ENCODE measurements at places on chromosomes 12 and 14.

DNA sequence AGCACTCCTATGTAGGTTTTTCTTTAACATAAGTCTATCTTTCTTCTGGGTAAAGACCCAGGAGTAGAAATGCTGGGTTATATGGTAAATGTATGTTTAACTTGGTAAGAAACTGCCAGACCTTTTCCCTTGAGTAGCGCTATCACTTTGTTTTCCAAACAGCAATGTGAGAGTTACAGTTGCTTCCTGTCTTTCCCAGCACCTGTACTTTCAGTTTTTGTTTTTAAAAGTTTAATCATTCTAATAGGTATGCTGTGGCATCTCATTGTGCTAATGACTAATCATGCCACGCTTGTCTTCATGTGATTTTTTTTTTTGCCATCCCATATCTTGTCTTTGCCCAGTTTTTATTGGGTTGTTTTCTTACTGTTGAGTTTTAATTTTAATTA is 28.1 kb downstream of the GIT2 start:
- DNase-seq = no peak

GRCh38 chr12:7571257-7571656 is 67.7 kb upstream of the CD163 start:
- no peak for DNase-seq

DNA sequence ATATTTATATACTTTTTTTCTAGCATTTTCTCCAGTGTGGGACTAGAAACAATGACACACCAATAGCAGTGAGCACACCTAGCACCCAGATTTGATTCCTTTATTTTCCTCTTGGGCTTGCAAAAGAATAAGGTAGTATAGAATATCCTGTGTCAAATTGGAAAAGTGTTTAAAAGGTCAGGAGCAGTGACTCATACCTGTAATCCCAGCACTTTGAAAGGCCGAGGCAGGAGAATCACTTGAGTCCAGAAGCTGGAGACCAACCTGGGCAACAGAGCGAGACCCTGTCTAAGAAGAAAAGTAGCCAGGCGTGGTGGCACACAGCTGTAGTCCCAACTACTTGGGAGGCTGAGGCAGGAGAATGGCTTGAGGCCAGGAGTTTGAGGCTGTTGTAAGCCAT is 53.8 kb upstream of the SGPP1 start:
- DNase-seq = no peak

GRCh38 chr14:42095155-42095554 is 488.5 kb downstream of the LRFN5 start:
- DNase-seq = no peak

- DNase-seq = no peak
Measured at GRCh38 chr12:130552483-130552996, 163.6 kb downstream of the RIMBP2 start.

DNA sequence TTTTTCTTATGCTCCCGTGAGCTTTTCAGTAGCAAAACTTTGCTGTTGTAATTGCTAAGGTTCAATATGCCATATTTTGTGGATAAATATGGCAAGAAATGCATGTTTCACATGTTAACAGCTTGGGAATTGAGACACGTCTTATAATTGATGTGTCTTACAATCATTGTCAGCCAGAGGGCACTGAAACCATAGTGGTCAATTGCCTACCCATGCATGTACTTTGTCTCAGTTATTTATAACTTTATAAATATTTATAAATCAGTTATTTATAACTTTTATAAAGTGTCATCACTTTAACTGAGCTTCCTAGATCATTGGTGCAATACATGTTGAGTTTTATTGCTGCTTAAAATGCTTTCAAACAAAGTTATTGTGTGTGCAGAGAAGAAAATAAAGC is 82.0 kb downstream of the CATSPERB start:
- peak; percentile 73 for DNase-seq

- no peak for DNase-seq
Measured at GRCh38 chr14:69342928-69343525, 55.1 kb downstream of the ERH start.

GRCh38 chr14:99524804-99525698 is 43.8 kb downstream of the CCNK start:
- DNase-seq = peak; percentile 51

GRCh38 chr12:113135178-113136127 is at the start of gene RASAL1:
Gene RASAL1, minus strand, starts transcription at chr12:113135761. Its CDS starts 299 bp downstream, at chr12:113135462.
- DNase-seq = no peak

DNA sequence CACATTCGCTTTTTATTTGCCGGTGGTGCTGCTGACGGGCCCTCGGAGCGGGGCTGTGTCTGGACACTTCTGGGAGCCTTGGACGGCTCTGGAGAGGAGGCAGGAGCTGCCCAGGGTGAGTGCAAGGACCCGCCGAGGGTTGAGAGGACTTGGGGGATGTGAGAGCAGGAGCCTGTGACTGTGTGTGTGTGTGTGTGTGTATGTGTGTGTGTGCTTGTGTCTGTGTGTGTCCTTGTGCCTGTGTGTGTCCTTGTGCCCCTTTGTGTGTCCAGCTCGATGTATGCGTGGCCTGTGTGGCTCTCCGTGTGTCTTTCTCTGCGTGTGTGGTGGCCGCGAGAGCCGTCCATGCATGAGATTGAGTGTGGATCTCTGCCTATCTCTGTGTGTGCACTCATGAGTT is 179.6 kb upstream of the MYL2 start:
- no peak for DNase-seq

DNA sequence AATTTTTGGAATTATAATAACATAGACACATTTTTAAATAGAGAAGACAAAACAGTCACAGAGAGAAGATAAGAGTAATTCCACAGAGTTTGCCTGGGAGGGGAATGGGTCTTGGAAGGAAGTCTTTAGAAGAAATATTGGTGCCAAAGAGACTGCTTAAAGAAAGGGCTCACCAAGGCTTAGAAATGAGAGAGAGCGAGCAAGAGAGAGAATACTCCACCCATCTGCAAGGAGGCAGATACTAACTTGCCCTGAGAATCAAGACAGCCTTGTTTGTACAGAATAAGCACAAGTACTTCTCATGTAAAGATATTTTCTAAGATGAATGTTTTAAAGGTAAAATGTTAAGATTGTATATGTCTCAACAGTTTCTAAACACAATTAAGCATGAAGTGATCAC is 165.5 kb downstream of the SLC38A4 start:
- DNase-seq = peak; percentile 62

- DNase-seq = peak; percentile 36
Measured at GRCh38 chr12:12723681-12724420, 6.7 kb downstream of the CDKN1B start.

DNA sequence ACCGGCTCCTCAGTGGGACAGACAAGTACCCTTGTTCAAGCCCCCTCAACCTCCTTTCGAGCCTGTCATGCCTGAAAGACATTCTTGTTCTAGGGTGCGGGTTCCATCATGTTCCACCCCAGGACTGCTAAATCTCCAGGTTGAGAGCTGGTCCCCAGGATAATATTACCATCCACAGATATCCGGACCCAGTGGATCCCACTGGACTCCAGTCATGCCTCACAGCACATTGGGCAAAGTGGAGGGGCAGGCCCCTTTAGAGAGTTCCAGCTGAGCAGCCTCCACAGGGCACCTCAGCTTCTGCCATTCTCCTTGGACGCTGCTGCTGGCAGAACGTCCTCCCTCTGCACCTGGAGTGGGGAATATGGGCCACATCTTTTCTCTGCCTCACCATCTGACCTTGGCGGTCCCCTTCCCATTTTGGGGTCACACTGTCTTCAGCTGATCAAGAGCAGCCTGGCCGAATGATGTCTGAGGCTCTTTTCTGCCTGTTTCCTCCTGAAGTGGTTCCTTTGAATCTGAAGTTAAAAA is 137.4 kb downstream of the BCL11B start:
- no peak for DNase-seq

- no peak for DNase-seq
Measured at GRCh38 chr12:64082116-64082515, 140.0 kb downstream of the KICS2 start.

DNA sequence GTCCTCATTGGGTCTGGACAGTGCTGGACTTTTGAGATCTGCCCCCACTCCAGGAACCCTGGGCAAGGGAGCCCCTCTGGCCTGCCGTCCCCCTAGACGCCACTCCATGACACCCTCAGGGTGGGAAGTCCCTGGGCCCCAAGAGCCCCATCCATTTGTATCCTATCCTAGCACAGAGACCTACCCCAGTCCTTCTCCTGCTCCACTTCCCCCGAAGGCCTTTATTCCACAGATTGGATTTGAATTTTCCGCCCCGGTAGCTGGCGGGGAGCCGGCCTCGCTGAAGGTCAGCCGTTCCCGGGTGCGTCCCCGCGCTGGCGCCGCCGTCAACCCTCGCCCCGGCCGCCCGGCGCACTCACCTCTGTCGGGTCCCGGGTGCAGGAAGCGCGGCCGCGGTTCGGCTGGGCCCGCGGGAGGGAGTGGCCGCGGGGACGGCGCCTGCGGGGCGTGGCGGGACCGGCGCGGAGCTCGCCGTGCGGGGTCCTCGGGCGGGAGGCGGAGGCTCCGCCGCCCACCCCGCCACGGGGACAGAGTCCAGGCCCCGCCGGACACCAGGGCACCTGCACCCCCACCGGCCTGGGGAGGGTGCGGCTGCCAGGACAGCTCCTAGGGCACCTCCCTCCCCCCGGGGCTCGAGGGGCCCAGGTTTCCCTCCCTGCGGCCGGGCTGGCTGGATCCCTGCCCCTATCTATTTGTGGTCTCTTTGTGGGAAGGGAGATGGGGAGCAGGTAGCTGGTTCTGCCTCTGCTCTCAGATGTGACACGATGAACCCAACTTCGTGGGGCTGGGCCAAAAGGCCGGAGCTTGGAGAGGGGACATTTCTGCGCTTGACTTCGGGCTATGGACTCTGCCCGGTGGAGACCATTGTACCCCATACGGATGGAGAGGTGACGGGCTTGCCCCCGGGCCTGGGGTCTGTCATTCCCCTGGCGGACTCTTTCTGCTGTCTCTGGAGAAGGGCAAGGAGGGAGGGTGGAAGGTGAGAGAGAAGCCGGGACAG is 19.9 kb upstream of the GPR68 start:
- no peak for DNase-seq

- no peak for DNase-seq
Measured at GRCh38 chr14:95229749-95230148, 72.4 kb upstream of the DICER1 start.

- peak; percentile 65 for DNase-seq
Measured at GRCh38 chr12:102095677-102096263, 24.1 kb downstream of the NUP37 start.

DNA sequence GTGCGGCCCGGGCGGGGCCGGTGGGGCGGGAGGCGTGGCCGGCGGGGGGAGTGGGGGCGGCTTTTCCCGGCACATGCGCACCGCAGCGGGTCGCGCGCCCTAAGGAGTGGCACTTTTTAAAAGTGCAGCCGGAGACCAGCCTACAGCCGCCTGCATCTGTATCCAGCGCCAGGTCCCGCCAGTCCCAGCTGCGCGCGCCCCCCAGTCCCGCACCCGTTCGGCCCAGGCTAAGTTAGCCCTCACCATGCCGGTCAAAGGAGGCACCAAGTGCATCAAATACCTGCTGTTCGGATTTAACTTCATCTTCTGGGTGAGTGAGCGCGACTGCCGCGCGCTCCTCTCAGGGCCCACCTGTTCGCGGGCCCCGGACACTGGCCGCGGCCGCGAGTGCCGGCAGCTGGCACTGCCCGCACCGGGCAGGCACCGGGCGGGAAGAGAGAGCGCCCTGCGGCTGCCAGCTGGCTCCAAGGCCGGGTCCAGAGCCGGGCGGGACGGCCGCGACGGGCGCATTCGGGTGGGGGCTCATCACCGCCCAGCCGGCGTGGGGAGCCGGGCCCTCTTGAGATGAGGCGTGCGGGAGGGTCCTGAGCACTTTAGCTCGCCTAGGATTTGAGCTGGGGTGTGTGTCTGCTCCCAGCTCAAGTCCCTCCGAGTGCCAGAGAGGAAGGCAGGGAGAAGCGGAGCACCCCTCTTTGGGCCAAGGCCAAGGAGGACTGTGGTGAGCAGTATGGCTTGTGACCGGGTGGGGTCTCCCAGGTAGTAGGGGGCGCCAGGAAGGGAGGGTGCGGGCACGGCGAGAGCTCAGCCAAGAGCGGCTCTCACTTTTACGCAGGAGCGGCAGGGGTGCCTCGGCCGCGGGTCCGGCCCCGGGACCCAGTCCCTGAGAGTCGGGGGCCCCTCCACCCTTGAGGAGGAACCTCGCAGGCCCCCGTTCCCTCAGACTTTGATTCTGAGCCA is at the start of gene CD9:
Gene CD9, plus strand, starts transcription at position 145 of the 957 bp plus-strand sequence. Its CDS starts 100 bp downstream, at position 245.
- peak; percentile 53 for DNase-seq

GRCh38 chr14:94897082-94897481 is 127.2 kb upstream of the GSC start:
- DNase-seq = no peak

DNA sequence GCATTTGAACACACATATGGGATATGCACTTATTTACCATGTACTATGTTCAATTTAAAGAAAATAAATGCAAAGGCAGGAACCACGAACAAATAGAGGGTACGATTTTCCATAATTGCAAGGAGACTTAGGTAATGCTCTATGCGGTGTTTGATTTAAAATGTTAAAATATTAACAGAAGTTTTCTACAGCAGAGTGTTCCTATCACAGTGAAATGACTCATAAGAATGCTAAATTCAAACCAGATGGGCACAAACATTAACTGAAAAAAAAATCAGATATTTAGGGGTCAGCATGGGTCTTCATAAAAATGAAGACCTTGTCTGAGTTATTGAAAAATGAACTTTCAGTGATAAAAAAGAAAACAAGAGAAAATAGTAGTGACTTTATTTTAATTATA is 65.4 kb downstream of the LLPH start:
- DNase-seq = no peak

DNA sequence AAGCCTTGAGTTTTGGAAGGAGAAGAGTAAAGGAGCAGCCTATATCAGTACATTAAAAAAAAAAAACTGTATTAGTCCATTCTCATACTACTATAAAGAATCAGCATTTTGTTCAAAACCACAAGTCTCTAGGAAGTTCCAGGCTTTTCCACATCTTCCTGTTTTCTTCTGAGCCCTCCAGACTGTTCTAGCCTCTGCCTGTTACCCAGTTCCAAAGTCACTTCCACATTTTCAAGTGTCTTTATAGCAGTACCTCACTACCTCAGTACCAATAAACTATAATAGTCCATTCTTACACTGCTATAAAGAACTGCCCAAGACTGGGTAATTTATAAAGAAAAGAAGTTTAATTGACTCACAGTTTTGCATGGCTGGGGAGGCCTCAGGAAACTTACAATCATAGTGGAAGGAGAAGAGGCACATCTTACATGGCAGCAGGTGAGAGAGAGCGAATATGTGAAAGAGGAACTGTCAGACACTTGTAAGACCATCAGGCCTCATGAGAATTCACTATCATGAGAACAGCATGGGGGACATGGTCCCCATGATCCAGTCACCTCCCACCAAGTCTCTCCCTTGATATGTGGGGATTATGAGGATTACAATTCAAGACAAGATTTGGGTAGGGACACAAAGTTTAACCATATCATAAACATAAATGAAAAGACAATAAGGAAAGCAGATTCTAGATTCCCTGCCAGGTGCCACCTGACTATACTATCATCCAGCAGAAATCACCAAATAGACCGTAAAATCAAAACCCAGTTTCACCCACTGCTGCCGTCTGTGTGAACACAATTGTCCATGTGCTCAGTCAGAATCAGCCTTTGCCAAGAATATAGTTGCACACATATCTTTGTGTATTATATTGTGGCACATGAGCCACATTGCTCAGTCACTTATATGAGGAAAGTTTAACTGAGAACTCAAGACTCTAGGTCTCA is 27.8 kb downstream of the TOGARAM1 start:
- DNase-seq = no peak

Measured in cardiac fibroblast (primary cell).